ENCODE measurements at places on chromosomes 7 and 10.

DNA sequence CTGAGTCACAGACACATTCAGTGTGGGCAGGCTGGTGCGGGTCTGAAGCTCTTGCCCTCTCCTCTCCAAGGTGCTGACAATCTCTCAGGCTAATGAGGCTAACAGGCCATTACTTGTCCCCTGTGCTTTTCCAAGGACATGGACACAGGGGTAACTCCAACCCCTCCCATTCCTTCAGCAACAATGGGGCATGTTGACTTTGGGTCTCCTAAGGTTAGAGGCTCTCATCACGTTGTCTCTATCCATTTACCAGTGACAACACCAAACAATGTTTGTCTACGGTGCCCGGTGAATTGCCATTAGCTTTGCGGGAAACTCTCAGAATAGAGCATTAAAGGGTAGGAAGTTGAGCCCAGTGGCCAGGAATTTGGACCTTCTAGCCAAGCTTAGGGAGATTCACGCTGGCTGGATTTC, 101.6 kb upstream of the TNS3 start:
- DNase-seq, result no peak

DNA sequence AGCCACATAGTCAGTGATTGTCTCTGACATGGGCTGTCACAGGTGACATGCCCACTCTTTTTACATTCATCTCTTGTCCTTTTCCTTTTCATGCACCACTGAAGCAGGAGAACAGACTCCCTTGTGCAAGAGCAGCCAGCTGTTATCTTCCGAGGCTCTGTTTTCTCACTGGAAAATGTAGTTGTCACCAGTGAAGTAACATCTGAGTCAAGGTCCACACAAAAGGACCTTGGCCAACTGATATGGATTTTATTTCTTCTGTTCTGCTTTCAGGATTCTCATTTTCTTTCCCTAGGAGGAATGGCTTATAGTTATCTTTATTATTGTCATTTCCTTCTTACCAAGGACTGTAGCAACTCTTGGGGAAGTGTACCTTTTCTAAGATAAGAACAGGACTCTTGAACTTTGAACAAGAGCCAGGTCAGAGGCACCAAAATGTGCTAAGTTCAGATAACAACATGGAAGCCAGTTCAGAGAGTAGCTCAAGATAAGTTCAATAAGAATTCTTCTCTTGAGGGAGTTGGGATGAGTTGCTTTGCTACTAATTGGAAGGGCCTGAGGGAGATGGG, 22.7 kb downstream of the AVPI1 start:
- DNase-seq, result no peak

DNA sequence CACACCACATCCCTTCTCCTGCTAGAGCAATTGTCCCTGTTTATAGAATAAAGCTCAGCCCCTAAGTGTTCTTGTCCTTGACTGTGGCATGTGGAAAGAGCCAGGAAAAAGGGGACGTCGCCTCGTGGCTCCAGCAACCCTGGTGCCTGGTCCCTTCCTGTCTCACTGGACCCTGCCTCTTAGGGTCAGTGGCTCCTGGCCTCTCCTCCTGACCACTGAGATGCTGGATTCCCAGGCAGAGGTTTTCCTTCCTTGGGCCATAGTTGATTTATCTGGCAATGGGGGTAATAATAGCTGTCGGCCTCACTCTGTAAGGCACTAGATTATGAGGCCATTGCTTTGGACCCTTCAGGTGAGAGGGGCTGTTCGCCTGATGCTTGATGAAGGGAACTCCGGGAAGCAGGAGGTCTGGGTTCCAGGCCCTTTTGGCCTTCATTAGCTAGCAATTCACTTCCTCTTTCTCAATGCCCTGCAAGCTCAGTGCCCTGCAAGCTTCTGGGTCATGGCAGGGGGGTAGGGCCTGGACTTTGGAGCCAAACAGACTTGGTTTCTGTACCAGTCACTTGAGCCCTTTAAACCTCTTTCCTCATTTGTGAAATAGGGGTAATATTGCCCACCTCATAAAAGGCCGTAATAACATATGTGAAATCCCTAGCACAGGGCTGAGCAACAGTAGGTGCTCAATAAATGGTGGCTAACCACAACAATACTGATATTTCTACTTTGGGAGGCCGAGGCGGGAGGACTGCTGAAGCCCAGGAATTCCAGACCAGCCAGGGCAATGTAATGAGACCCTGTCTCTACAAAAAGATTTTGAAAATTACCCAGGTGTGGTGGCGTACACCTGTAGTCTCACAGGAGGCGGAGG, 1.1 kb downstream of the ASL start:
- DNase-seq, result no peak

DNA sequence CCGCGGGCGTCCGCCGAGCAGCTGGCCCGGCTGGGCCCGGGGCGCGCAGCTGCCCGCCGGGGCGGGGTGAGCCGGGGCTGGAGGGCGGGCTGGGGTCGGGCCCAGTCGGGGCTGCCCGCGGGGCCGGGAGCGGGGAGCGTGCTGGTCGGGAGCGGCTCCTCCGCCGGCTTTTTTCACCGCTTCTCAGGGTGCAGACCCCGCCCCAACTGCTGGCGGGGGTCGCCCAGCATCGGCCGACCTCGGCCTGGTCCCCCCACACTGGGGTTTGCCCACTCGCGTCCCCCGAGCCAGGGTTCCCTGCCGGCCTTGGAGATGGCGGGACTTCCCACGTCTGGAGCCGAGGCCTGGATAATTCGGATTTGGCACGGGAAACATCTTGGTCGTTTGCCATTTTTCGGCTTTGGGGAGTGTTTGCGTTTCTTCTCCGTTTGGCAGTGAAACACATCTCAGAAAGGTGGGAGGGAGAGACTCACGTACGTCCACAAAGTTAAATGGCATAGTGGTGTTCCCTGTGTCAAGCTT, 432 bp downstream of the TMEM248 start:
- DNase-seq, result peak; percentile 52

All from ureter (tissue), 1 donor.